ENCODE measurements at places on chromosomes 6 and 20.

- DNase-seq, result no peak
Measured at GRCh38 chr20:39661833-39662232, 699.7 kb downstream of the DHX35 start.

DNA sequence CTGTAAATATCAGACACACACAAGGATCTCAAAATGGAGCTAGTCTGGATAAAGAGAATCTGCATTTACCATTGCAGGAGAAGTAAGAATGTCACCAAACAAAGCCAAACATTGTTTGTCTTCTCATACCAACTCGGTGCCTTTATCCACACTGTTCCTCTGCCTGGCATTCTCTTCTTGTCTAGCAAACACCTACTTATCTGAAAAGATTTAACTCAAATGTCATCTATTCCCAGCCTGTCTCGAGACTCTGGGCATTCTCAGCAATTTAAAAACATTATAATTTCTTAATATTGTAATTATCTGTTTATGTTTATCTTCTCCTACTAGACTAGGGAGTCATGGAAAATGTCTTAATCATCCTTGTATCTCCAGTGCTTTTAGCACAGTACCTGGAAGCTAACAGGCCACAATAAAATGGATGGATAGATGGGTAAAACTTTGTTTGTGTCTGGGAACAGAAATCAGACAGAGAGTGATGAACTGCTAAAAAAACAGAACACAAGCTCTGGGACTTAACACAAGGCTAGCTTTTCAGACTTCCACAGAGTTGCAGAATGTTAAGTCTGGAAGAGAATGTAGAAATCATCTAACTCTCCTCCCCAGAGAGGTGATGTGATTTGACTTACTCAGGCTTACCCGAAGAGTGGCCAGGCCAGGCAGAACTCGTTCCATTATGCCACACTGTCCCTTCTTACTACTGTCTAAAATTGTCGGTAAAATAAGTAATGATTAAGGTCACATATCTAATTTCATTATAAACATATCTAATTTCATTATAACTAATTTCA, 42.3 kb upstream of the FAM83C start:
- DNase-seq, result no peak

- DNase-seq, result no peak
Measured at GRCh38 chr6:91317247-91317835, 730.5 kb upstream of the MAP3K7 start.

DNA sequence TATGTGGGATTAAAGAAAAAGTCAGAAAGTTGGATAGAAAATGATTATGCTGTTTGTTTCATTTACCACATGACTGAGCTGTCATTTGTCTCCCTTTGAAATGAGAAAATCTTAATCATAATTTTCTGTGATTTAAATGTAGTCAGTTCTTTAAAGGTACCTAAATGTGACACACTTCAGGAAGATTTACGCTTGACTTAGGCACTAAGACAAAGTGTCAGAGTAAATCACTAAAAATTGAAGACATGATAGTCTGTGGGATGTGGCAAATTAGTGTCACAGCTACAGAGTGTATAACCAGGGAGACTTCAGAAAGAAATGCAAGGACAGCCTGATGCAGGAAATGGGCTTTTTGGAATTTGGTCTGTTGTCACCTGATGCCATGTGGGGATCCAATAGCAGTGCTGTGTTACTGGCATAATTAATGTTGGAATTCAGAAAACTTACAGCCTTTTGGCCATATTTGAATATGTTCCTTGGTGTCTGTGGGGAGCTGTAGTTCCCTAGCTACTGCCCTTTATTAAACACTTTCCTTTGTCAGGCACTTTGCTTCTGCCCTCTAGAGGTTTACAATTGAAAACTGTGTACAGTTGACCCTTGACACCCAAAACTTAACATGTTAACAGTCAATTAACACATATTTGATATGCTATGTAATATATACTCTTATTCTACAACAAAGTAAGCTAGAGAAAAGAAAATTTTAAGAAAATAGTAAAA, 493.8 kb downstream of the UTRN start:
- no peak for DNase-seq

GRCh38 chr6:167872538-167873210, 46.0 kb downstream of the AFDN start:
- DNase-seq, result no peak

DNA sequence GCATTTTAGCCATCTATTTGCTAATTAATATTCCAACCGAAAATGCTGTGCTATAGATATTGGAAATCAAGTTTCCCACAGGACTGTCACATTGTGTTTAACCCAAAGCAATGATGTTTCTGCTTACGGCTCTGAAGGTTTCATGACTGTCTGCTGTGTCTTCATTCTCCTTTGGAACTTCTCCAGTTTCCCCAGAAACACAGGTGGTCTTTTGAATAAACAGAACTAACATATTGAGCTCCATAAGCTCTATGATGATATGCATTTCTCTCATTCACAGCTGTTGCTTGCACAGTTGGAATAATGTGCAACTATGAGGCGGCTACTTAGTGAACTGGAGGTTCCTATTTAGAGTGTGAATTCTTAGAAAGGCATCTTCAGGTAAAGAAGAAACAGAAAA, 266.0 kb upstream of the ID4 start:
- DNase-seq, result no peak

GRCh38 chr20:9460518-9460917, 53.9 kb upstream of the LAMP5 start:
- no peak for DNase-seq

DNA sequence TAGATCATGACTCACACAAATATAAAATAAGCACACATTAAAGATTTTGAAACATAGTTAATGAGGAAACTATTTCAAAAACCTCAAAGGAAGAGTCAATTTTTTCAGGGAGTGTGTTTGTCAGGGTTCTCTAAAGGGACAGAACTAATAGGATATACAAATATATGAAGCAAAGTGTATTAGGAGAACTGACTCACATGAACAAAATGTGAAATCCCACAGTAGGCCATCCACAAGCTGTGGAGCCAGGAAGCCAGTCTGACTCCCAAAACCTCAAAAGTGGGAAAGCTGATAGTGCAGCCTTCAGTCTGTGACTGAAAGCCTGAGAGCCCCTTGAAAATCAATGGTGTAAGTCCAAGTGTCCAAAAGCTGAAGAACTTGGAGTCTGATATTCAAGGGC, 898.0 kb upstream of the EYS start:
- DNase-seq, result no peak

DNA sequence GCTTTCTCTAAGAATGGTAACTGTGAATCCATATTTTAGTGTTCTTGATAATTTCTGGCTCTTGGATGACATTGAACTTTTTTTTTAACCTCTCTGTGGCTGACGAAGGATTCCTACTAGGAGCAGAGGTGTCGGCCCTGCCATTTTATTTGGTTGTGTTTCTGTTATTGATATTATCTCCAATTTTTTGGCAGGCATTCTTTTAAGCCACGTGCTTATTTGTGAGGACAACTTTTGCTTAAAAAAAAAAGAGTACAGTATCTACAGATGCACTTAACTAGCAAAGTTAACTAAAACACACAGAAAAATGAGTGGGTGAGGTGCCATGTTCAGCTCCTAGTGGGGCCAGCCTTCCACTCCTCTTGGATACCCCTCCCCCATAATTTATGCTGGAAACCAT, 1.1 kb downstream of the FANCE start:
- no peak for DNase-seq

- no peak for DNase-seq
Measured at GRCh38 chr6:14919038-14919670, 326.7 kb upstream of the JARID2 start.

DNA sequence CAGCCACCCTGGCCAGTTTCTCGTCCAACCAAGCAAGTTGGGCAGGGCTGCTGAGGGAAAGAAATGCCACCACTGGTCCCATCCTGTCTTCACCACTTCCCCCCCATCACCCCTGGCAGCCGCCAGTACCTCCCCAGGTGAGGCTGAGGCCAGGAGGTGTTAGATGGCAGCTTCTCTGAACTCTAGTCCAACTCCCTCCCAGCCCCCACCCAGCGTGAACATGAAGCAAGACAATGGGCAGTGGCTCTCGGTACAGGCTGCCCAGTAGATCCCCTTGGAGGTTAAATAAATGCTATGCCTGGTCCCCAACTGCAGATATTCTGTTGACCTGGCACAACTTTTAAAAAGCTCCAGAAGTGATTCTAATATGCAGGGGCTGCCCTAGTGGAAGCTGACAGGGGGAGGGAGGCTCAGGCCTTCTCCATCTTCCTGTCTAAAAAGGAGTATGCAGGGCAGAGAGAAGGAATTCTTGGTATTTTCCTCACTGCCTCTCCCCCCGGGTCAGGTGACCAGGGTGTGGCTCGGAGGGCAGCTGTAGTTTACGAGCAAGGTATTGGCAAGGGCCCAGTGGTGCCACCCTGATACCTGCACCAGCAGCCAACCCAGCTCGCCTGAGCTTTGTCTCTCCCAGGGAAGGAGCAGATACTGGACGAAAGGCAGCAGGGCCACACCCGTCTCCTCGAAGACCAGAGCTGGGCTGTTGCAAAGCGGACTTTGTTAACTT, 25.7 kb downstream of the KCNK5 start:
- DNase-seq, result no peak

DNA sequence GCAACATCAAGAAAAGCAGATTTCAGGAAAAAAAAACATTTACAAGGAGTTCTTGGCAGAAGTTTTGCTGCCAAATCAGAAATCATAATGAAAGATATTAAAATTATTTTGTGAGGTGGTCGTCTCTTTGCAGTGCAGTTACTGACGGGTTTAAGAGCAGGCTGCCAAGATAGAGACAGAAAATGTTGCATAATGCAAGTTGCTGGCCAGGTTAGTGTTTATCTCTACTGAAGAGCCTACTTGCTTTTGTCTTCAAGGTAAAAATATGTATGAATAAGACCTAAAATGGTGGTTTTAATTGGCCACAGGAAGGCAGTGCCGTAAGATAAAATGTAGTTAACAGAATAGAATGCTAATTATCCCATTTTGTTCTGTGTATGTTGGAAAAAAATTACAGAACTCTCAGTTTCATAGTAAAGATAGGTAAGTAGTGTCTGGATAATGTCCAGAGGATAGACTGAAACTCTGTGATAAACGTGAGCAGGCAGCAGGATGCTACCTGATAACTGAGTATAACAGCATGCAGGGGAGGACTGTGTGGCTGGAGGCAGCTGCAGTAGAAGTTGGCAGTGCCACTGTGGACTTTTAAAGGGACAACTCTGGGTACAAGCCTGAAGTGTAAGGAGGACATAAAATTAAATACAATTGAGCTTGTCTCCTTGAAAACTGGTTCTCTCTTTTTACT, 13.9 kb downstream of the FOXO3 start:
- no peak for DNase-seq

DNA sequence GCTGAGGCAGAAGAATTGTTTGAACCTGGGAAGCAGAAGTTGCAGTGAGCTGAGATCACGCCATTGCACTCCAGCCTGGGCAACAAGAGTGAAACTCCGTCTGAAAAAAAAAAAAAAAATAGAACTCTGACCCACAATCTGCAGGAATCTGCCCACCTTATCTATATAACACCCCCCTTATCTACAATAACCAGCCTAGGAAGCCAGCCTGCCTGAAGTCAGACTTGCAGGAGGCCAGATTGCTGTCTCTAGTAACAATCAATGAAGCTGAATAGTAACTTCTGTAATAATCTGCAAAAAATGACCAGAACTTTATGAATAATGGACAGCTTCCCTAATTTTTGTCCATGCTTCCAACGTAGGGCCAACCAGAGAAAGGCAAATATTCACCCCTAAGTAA, 352.5 kb downstream of the CD83 start:
- no peak for DNase-seq

GRCh38 chr20:6686171-6686570, 81.3 kb upstream of the BMP2 start:
- no peak for DNase-seq

DNA sequence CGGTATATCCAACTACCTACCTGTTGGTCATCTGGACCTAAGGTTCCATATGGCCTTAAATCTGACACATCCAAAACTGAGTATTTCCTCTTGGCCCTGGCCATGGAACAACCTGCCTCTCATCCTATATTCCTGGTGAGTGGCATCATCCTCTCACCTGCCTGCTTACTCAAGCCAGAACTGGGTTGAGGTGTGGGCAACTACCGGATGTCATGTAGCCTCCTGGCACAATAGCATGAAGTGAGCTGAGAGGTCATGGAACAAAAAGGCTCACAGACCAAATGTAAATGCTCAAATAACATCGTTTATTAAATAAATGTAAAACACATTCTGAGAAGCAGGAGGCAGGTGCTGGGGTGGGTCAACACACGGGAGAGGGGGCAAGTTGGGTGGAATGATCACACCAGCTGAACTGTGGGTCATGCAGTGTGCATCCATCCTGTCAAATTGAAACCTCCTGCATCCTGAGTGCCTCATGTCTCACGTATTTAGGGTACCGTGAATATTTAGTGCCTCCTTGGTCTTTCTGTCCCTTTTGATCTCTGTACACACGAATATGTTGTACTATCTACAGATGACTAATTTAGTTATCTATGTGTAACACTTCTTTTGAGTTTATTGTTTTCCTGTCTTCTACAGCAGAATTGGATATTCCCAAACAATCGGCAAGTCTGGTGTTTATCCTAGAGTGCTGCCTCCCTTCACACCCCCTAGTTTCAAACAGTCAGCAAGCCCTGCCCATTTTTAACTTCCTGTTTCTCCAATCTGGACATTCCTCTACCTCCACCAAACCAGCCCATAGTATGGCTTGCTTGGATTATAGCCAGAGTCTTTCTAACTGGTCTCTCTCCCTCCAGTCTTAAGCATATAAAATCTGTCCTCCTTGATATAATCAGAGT, 7.9 kb upstream of the POU5F1 start:
- no peak for DNase-seq

- DNase-seq, result no peak
Measured at GRCh38 chr6:143545165-143545564, 33.6 kb upstream of the FUCA2 start.

GRCh38 chr6:85600713-85601313, 7.2 kb upstream of the SNX14 start:
- no peak for DNase-seq

GRCh38 chr20:10504994-10505730, 70.1 kb downstream of the SLX4IP start:
- DNase-seq, result no peak

DNA sequence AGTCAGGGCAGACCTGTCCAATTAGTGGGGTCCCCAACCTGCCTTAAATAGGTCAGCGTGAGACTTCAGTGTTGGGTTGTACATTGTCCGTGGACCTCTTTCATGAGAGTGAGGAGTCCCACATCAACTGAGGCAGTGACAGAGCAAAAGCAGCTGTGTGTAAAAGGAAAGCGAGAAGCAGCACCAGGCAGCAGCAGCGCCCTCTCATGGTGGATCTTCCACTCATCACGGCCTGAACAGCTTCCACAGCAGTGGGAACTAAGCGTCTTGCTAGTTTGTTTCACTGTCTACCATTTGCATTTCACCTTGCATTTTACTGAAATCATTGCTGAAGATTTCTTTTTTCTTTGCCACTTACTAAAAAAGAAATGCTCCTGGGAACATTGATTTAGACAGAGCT, 333.8 kb downstream of the PKHD1 start:
- DNase-seq, result no peak

GRCh38 chr6:158059108-158059507, 77.4 kb downstream of the SYNJ2 start:
- DNase-seq, result no peak

- no peak for DNase-seq
Measured at GRCh38 chr6:148629592-148630465, 117.0 kb upstream of the UST start.
